ENCODE measurements at places on chromosomes 7 and 10. TPM values are rescaled to one million over a fixed set of nuclear protein-coding genes. Genes with fewer than 3 reads are reported as not detected.
A peak's percentile ranks its signal among the peaks of the same experiment; 100 is the strongest.

DNA sequence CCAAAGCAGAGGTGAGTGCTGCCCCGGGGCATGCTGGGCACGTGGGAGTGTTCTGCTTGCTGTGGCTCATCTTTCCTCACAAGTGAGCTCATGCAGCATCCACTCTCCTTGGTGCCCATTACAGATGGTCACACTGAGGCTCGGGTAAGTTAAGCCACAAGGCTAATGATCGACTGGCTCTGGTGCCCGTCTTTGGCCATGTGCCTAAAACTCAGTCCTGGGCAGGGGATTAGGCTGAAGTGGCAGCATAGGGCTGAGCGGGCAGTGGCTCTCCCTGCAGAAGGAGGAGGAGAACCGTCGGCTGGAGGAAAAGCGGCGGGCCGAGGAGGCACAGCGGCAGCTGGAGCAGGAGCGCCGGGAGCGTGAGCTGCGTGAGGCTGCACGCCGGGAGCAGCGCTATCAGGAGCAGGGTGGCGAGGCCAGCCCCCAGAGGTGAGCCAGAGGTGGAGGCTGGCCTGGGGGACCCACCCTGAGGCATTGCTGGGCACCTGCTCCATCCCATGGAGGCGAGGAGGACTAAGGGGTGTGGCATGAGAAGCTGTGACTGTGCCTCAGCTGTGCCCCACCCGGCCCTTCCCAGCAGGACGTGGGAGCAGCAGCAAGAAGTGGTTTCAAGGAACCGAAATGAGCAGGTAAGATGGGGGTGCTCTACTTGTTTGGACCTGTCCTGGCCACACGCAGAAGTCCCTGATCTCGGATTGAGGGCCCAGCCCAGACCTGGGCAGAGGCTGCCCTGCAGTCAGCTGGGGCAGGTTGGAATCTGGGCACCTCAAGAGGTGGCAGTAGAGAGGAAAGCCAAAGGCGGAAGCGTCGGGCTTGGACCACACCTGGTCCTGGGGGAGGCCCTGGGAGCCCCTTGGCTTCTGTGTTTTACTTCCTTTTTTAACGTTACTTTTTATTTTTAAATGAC lies 7.3 kb downstream of the PGAM2 start:
- no peak overlapping the region for H3K4me3 ChIP-seq
- no peak overlapping the region for H3K27ac ChIP-seq
- H3K4me1 ChIP-seq: peaks cover 11% of the 10 kb centered on the region
- H3K36me3 ChIP-seq: no peaks in the 10 kb centered on the region
- H3K27me3 ChIP-seq: no peaks in the 10 kb centered on the region

GPR85 gene
- 1.7 TPM for polyA plus RNA-seq

DNA sequence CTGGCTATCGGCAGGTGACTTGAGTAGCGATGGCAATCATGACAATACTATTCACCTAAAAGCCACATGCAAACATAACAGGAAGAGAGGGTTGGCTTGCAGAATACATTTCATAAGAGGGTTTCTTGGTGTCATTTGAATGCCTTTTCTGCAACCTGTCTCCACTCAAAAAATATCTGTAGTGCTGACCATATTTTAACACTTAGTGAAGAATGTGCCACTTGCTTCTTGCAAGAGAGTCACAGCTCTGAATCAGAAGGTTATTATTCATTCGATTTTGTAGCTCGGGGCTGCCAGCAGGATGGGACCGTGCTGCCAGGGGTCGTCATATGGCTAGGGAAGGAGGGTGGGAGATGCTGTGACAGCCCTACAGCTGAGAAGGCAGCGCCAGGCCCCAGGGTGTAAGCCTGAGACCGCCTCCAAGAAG lies 152.0 kb upstream of the PITRM1 start:
- H3K27me3 ChIP-seq: no peaks in the 10 kb centered on the region
- no peak overlapping the region for H3K4me3 ChIP-seq
- no peaks in the 10 kb centered on the region for H3K4me1 ChIP-seq
- H3K36me3 ChIP-seq: no peaks in the 10 kb centered on the region

DNA sequence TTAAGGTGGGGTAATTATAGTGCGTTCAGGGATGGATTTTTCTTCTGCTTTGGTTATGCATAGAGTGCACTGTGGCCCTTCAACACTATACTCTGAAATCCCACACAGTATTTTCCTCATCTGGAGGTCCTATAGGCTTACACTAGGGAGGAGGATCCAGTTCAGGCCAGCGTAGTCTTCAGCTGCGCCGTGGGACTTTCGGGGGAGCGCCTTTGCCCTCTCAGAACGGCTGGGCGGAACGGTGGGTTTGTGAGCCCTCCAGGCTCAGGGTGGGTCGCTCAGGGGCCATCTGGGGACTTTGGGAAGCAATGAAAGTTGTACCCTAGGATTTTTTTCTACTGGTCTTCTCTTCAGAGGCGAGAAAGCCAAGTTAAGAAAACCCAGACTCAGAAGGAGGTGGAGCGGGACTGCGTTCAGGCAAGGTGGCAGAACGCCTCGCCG lies 652 bp upstream of the VPS26A start:
- H3K27ac ChIP-seq: peak overlapping the region; percentile 98
- no peaks in the 10 kb centered on the region for H3K4me1 ChIP-seq
- no peak overlapping the region for H3K4me3 ChIP-seq
- DNase-seq: no peak

DNA sequence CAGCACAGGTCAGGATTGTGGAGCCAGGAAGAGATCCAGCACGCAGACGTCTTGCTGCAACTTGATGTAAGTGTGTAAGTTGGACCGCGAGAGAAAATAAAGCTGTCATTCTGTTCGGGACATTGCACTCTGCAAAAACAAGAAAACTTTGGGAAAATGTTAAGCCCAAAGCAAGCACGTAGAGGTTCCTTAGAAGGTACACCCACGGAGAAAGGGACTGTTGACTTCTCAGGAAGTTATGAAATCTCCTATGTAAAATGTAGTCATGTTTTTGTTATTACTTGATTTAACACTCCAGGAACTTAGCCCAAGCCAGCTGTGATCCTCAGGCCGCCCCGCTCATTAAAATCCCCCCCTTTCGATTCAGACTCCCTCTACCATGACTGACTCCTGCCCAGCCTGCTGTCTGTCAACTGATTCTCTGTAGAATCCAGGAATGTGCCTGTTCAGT lies 196.1 kb upstream of the TCF7L2 start:
- no peak overlapping the region for H3K27ac ChIP-seq
- H3K27me3 ChIP-seq: no peaks in the 10 kb centered on the region
- DNase-seq: no peak
- no peak overlapping the region for H3K4me3 ChIP-seq
- no peaks in the 10 kb centered on the region for H3K4me1 ChIP-seq
- no peaks in the 10 kb centered on the region for H3K36me3 ChIP-seq

DNA sequence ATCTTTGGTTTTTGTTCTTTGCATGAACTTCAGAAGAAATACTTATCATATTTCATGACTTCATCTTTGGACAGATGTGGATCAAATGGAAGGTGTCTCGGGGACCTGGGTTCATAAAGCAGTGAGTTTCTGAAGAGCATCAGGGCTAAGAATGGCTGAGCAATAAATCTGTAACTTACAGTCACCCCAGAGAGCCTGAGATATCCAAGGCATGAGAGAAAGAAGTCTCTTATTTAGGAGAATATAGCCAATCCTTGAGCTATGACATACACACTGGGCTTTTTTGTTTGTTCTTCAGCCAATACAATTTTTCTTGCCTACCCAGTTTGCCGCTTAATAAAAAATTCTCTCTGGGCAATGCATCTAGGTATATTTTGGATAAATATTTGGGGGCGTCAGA lies 252.6 kb upstream of the INHBA start:
- H3K27ac ChIP-seq: no peak overlapping the region
- DNase-seq: no peak
- H3K4me3 ChIP-seq: no peak overlapping the region
- no peaks in the 10 kb centered on the region for H3K27me3 ChIP-seq

GRCh38 chr7:47826754-47827153 lies 121.5 kb downstream of the PKD1L1 start:
- H3K4me1 ChIP-seq: no peaks in the 10 kb centered on the region
- H3K36me3 ChIP-seq: no peaks in the 10 kb centered on the region
- no peak overlapping the region for H3K27ac ChIP-seq
- H3K27me3 ChIP-seq: no peaks in the 10 kb centered on the region
- DNase-seq: no peak

C10orf120 gene
- not detected for polyA plus RNA-seq

GRCh38 chr10:126840576-126841135 lies 64.6 kb upstream of the DOCK1 start:
- no peak overlapping the region for H3K4me3 ChIP-seq
- no peaks in the 10 kb centered on the region for H3K27me3 ChIP-seq
- H3K4me1 ChIP-seq: no peaks in the 10 kb centered on the region
- no peak for DNase-seq
- no peak overlapping the region for H3K27ac ChIP-seq
- no peaks in the 10 kb centered on the region for H3K36me3 ChIP-seq

GOT1 gene
- polyA plus RNA-seq: 10.7 TPM

GRCh38 chr10:56139405-56139804 lies 221.7 kb downstream of the ZWINT start:
- no peak for DNase-seq
- H3K4me3 ChIP-seq: no peak overlapping the region
- H3K4me1 ChIP-seq: no peaks in the 10 kb centered on the region
- H3K27ac ChIP-seq: no peak overlapping the region

SYPL1 gene
- polyA plus RNA-seq: 90.3 TPM
